SK-N-MC (cell line): ENCODE measurements at places on chromosomes 11 and 22.
A peak's percentile ranks its signal among the peaks of the same experiment; 100 is the strongest.

GRCh38 chr11:12917822-12918221 lies 91.3 kb upstream of the RASSF10 start:
- DNase-seq: no peak

DNA sequence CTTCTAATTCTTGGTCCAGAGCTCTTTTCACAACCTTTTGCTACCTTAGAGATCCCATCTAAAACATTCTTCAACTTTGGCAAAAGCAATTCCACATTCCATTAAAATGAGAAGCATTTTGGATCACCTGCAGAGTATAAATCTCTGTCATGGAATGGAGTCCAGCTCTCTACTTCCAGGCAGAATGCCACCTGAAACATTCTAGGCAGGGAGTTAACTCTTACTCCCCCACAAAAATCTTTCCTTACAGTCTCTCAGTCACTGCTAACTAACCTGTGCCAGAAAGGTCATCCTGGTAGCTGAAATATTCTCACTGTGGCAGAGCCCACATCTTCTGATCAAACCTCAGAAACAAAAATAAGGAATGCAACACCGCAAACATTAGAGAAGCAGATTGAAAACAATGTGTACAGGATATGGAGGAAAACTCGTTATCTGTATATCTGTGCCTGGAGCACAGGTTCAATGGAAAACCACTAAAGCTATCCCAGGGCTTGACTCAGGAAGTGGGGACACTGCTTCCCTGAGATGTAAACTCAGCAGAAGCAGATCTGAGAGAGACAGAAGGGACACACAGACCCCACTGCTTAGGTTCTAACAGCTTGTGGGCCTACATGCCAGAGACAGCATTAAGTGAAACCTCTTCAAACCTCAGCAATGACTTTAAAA lies 78.9 kb downstream of the KCNC1 start:
- DNase-seq: no peak

DNA sequence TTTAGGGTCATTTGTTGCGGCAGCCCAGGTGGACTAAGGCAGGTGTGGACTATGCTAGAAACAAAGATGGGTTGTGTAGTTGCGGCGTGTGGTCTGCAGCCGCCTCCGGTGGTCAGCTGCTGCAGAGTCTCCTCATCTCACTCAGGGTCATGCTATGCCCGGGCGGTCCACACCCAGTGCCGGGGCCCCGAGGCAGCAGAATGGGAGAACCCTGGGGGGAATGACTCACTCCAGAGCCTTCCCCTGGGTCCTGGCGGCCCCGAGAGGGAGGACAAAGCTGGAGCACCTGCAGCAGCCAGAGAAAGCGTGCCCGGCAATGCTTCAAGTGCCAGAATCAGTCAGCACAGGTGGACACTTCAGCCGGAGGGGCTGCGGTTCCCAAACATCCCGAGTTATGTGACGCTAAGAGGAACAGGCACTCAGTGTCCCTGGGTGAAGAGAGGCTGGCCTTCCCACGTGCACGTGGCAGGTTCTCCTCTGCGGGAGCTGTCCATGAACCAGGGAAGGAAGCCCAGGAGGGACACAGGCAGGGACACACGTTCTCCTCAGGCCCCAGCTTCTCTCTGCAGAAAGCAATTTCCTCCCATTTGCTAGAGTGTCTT lies 289.6 kb upstream of the B3GAT1 start:
- no peak for DNase-seq

- no peak for DNase-seq
Observed at GRCh38 chr11:14331476-14332136, 27.4 kb downstream of the RRAS2 start.

- DNase-seq: no peak
Observed at GRCh38 chr11:46553814-46554212, 40.0 kb downstream of the AMBRA1 start.

DNA sequence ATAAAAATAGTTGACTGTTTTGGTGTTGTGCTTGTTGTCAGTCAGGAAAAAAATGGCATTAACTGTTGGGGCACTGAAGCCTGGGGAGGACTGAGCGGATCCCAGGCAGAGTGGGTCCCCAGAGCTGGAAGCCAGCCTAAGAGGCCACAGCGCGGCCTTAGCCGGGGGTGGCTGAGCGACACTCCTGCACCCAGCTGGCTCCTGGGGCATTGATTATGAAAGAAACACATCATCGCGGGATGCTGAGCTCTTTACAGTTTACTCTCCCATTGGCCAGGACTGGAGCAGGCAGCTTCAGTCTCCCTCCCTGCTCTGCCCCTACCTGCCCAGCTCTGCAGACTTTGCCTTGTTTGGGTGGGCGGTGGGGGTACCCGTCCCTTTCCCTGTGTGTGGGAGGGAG lies 121.5 kb downstream of the ST3GAL4 start:
- DNase-seq: no peak

GRCh38 chr11:128628686-128629085 lies 41.3 kb upstream of the ETS1 start:
- DNase-seq: no peak

GRCh38 chr22:20429254-20430100 lies 8.1 kb downstream of the SCARF2 start:
- DNase-seq: no peak

DNA sequence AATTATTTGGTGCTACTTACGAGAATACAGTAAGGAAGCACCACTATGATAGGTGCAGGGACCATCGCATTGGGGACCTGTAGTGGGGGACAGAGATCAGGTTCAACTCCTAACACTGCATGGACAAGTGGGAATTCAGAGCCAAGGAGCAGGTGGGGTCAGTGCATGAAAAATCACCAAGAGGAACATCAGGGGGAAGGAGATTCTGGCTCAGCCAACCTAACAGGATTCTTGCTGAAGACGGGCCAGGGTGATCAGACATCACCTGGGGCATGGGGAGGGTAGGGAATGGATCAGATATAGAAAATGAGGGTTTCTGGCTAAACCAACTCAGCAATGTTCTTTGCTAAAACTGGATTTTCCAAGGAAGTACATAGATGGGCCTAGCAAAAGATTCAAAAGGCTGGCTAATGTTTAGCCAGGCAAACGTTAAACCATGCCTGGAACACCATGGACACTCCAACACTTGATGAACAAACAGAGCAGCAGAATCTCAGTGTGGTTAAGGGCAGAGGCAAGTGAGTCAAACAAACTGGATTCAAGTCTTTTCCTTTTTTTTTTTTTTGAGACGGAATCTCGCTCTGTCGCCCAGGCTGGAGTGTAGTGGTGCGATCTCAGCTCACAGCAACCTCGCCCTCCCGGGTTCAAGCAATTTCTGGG lies 70.0 kb downstream of the MICAL3 start:
- DNase-seq: no peak

DNA sequence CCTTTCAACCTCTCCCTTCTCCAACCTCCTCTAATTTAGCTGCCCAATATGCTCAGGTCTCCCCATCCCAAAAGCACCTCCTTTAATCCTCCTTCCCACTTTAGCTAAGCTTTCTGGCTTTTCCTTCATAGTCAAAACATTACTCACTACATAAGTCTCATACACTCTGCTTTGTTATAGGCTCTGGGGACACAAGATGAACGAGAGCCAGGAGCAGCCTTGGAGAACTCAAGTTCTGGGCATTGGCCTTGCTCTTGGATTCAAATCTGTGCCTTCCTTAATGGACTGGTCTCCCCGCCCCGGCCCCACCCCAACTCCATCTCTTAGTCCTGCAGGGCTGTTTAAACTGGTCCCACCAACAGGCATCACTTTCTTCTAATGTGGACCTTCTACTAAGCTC lies 11.4 kb upstream of the HPX start:
- DNase-seq: no peak

- DNase-seq: no peak
Observed at GRCh38 chr11:19301361-19301760, 60.6 kb upstream of the E2F8 start.

DNA sequence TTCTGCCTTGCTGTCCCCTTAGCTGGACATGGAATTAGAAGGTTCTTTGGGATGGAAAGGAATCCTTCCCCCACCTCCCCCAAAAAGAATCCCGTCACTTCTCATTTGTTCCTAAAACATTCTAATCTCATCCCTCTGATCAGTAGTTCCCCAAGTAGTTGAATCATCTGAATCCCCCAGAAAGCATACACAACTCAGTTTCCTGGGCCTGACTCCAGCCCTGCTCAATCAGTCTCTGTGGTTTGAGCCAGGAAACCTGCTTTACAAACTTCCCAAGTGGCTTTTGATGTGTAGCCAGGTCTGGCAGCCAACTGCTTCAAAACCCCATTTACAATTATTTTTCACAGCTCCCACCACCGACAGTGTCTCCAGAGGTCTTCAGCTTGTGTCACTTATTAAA lies 20.2 kb downstream of the C22orf31 start:
- no peak for DNase-seq

DNA sequence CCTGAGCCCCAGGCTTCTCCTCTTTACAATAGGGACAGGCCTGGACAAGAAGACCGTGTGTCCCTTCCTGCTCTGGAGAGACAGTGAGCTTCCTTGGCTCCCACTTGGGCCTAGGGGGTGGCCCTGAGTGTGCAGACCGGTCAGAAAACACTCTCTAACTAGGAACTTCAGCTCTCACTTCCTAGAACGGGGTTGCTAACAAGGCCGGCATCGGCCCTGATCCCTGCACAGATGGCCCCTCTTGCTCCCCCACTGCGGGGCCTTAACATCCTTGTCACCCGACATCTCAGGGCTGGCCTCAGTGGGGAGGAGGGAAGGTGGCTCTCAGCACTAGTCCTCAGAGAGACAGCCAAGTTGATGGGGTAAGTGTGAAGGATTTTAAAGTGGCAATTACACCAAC lies 406.9 kb downstream of the CTTN start:
- no peak for DNase-seq

DNA sequence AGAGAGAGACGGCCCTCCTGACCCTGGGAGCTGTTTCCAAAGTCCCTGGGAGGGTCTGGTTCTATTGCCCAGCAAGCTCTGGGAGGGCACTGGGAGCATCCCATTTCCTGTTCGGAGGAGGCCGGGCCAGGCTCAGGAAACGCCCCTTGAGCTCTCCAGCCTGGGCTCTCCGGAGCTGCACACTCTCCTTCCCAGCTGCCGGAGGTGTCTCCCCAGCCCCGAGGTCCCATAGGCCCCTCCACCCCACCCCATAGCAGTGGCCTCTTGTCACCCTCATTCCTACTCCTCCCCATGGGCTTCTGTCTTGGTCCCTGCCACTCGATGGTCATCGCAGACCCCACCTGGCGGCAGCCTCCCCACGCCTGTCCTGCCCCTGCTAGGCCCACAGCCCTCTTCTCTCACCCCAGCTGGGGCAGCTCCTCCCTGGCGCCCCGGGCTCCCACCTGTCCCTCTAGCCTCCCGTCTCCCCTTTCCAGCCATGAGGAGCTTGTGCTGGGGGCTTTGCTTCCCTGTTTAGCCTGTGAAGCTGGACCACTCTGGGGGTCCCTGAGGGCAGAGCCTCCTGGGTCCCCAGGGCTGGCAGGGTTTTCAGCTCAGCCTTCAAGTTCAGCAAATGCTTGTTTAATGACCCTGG lies 2.8 kb downstream of the TSPAN32 start:
- no peak for DNase-seq

DNA sequence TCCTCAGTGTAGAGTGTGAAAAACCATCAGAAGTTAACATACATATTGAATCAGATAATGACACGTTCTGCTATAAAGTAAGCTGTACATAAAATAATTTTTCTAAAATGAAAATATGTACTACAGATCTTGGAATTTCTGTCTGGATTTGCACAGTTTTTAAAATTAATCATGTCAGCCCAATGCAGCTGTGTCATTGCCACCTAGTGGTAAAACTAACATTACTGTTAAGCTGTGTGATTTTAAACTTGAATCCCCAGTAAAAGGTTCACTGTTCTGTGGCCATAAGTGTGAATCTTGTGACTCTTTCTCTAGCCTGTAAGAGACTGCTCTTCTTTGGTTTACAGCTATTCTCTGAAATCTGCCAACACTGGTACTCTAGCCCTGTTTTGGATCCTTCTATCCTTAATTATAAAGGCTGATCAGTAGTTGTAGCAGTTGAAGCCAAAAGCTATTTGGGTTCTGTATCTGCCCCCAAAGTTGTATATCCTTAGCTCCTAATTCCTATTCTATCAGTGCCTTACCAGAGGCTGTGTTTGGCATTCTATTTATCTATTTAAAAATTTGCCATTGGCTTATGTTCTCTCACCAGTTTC lies 4.0 kb downstream of the JRKL start:
- DNase-seq: peak; percentile 28

GRCh38 chr11:77063407-77063806 lies 3.4 kb upstream of the CAPN5 start:
- DNase-seq: no peak

- no peak for DNase-seq
Observed at GRCh38 chr11:95398437-95399112, 167.6 kb upstream of the SESN3 start.

GRCh38 chr11:88508418-88508758 lies 170.9 kb upstream of the CTSC start:
- no peak for DNase-seq

- no peak for DNase-seq
Observed at GRCh38 chr22:41285441-41285819, 557 bp downstream of the RANGAP1 start.

DNA sequence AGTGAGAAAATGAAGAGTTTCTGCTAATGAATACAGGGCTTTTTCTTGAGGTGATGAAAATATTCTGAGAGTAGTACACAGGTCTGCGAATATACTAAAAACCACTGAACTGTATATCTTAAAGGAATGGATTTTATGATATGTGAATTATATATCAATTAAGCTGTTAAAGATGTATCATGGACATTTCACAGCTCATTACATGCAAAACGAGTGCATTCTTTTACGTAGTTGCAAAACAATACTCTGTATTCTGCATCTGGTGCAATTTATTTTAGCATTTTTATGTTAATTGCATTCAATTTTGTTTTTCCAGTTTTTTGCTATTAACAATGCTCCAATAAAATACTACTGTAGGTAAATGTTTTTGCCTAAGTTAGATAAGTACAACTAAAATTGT lies 411.6 kb downstream of the DYNC2H1 start:
- no peak for DNase-seq

- DNase-seq: no peak
Observed at GRCh38 chr11:34790620-34791019, 125.6 kb downstream of the APIP start.

GRCh38 chr11:116030697-116031331 lies 526.6 kb upstream of the CADM1 start:
- no peak for DNase-seq

DNA sequence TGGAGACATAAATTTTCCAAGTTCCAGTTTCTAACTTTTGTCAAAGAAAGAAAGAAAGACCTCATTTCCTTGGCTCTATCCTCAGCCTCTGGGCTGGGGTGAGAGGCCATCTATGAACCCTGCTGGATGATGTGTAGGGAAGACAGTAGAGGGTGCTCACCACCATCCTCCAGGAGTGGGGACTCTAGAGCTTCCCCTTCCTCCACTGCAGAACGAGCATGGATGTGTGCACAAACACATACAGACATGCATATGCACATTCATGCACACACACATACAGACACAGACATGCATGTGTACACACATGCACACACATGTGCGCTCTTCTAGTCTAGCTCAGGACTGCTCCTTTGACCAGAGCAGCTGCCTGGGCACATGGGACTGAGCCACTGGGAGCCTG lies 565.8 kb downstream of the BUD13 start:
- no peak for DNase-seq

DNA sequence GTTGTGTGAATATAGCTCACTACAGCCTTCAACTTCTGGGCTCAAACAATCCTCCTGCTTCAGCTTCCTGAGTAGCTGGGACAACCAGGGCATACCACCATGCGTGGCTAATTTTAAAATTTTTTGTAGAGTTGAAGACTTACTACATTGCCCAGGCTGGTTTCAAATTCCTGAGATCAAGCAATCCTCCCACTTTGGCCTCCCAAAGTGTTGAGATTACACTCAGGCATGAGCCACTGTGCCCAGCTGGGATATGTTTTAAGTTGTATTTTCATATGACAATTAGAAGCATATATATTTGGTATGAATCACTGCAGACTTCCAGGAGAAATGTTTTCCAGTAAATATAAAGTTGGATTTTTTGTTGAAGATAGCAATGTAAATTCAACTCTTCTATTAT lies 15.4 kb downstream of the DDX10 start:
- no peak for DNase-seq
